Kasumi-1 (cell line): ENCODE measurements at places on chromosomes 4 and X.

- peak; percentile 61 for DNase-seq
Measured at GRCh38 chr4:3201718-3202702, 46.9 kb upstream of the MSANTD1 start.

GRCh38 chr4:21592970-21593670 is 355.5 kb downstream of the KCNIP4 start:
- no peak for DNase-seq

GRCh38 chr4:143633833-143634232 is 66.6 kb downstream of the FREM3 start:
- no peak for DNase-seq

GRCh38 chr4:12963291-12963690 is 520.8 kb downstream of the RAB28 start:
- no peak for DNase-seq

- no peak for DNase-seq
Measured at GRCh38 chrX:155028129-155028528, 1.5 kb downstream of the FUNDC2 start.

DNA sequence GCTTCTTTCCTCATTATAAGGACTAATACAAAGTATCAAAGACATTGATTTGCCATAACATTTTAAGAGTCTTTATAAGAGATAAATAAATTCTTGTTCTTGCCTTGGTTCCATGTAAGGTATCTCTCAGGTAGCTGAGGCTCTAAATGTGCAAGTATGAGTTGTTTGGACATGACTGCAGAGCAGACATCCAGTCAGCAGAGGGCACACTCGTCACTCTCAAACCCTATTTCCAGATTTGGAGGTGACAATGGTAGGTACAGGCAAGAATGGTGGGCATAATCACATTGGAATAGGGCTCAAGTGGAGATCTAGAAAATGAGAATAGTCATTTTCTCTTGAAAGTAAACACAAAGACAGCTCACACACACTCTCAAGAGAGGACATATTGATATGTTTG is 133.3 kb upstream of the ZIC3 start:
- DNase-seq, result peak; percentile 1

GRCh38 chrX:108072746-108073145 is 18.6 kb downstream of the PSMD10 start:
- no peak for DNase-seq

DNA sequence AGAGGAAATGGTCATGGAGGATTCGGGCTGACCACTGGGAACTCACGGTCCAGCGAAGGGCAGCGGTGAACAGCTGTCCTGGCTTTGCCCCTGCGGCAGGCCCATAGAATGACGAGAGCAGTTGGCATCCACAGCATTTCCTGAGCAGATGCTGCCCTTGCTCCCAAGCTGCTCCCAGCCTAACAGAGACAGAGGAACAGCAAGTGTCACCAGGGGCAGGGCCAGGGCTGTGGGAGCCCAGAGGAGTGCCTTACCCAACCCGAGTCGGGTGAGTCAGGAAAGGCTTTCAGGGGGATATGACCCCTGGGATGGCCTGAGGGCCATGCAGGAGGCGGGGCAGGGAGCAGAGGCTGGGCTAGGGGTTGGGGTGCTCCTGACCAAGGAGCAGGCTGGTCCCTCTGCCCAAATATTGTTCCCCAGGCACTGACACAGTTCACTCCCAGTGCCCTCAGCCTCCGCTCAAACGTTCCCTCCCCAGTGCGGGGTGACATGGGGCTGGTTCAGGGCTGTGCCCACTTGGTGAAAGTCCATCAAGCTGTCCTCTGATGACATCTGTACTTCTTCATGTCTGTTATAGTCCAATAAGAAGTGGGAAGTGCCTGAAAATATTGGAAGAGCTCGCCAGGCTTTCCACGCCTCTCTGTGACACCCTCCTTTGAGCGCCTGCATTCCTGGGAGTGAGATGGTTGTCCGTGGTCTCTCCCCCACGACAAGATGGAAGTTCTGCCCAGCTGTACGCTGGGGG is 64.7 kb upstream of the GPR78 start:
- no peak for DNase-seq

DNA sequence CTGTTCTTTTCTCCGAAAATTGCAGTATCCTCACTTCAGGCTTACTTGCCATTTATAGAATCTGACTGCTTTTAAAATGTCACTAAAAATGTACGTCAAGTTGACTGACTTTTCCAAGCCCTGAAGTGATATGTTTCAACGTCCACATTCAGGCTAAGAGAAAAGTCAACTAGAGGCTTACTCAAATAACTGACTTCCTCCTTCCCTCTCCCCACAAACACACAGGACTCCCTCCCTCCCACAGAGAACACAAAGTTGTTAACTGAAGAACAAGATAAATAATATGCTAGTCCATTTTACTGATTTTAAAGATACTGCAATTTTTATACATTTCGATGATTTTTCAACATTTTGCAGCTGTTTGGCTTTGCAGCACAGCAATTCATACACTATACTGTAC is 13.8 kb upstream of the CDKL2 start:
- peak; percentile 61 for DNase-seq

DNA sequence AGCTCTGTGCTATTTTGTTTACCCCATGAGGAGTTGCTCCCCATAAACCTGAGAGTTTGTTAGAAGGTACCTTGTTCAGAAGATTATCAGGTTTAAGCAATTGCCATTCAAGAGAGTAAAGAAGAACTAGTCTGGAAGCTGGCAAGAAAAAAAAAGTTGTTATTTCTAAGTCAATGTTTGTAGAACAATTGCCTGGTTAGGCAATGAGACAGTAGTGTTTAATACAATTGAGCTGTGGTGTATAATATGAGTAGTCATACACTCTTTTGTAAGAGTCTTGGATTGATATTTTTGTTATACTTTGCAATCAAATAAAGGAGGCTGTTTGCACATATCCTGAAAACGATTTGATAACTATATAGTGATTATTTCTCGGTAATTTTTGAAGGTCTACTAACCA is 44.7 kb downstream of the GALNT7 start:
- DNase-seq, result no peak

DNA sequence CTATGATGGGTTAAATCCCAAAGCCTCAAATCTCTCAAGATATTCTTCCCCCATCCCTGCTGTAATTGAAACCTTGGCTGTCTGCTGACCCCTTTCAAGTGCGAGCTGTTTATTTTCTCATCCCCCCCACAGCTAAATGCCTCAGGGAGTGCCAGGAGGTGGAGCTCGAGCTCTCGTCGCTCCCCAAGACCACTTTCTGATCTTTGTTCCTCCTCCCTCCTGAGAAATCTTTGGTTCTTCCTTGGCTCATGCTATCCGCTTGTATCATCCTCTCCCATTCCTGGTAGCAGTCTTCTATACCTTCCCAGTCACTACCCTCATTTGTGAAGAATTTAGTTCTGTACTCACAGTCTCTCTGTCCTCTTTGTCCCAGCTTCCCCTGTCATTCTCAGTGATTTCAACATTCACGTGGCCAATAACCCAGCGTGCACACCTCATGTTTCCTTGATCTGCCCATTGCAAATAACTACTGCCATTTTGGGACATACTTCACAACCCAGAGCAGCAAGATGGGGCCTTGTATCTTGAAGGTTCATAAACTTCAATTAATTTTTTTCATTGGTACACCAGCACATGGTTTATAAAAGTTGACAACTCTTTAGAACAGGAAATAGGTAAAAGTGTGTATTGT is 9.2 kb upstream of the SLC25A43 start:
- DNase-seq, result no peak

GRCh38 chrX:2710041-2710840 is 19.1 kb downstream of the CD99 start:
- DNase-seq, result no peak

- peak; percentile 74 for DNase-seq
Measured at GRCh38 chr4:43132010-43132582, 239.6 kb downstream of the GRXCR1 start.

DNA sequence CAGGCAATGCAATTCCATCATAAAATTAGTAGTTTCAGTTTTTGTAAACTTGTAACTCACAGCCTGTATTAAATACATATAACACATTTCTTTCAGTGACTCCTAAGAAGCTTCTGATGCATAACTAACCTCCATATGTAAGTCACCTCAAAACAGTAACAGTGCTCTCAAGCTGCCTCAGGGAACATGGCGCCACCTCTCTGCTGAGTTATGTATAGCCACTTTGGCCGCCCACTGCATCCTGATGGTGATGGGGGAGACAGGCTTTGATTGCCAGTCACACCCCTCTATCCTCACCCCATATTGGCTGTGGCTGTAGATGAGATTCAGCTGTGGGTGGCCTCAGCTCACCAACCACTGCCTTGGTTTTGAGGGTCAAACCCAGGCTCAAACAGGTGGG is 54.3 kb downstream of the LRBA start:
- DNase-seq, result peak; percentile 71

DNA sequence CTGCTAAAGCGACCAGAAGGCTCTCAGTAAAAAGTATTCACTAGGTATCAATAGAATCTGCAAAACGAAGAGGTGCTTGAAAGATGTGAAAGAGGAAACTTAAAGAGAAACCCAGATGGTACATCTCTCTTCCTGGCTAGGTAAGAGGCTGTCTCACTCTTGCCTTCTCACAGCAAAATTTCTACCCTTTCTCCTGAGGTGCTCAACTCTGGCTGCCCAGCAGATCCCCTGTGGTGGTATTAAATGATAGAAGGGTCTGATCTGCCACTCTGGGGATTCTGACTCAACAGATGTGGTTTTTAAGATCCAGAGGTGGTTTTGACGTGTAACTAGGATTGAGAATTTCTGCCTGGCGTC is 14.9 kb upstream of the TSPAN5 start:
- no peak for DNase-seq

DNA sequence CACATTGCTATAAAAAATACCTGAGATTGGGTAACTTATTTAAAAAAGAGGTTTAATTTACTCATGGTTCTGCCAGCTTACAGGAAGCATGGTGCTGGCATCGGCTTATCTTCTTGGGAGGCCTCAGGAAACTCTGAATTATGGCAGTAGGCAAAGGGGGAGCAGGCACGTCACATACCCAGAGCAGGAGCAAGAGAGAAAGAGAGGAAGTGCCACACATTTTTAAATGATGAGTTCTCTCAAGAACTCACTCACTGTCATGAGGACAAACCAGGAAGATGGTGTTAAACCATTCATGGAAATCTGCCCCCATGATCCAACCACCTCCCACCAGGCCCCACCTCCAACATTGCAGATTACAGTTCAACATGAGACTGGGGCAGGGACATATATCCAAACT is 10.0 kb upstream of the AFF1 start:
- no peak for DNase-seq

- DNase-seq, result peak; percentile 40
Measured at GRCh38 chr4:83231620-83232076, 53.0 kb downstream of the COQ2 start.

DNA sequence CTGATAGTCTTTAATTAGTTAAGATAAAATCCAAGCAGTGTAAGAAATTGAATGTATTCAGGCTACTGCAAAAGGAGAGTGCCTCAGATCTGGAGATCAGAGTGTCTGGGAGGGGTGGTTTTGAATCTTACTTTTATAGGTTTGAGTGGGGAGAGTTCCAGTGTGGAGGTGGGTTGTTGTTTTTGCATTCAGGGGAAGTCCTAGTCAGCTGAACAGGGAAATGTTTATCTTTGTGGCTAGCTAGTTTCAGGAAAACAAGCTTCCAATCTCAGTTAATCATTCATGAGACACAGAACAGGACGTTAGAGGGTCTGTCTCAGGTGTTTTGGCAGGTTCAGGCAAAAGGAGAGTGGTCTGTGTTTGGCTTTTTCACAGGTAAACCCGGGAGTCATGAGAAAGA is 26.0 kb downstream of the ZNF81 start:
- DNase-seq, result no peak

- no peak for DNase-seq
Measured at GRCh38 chrX:152878976-152879755, 18.7 kb upstream of the ZNF185 start.

DNA sequence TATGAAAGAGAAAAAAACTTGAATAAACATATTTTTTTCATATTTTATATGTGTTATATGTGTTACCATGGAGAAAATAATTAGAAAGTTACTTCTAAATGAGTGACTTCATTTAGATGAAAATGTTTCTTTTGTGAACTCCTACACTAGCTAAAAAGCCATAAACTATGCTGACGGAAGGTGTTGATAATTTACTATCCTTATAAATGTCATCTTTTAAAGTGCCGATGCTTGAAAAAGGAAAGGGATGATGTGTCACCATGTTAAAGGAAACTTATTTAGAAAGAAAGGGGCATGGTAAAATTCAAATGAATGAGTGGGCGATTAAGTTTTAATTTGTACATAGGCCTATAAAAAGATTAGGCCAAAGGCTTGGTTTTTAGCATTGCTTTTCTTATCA is 133.8 kb downstream of the SPRY1 start:
- no peak for DNase-seq
